Chondrocyte (in vitro differentiated cells): ENCODE measurements at places on chromosomes 3 and 15.

DNA sequence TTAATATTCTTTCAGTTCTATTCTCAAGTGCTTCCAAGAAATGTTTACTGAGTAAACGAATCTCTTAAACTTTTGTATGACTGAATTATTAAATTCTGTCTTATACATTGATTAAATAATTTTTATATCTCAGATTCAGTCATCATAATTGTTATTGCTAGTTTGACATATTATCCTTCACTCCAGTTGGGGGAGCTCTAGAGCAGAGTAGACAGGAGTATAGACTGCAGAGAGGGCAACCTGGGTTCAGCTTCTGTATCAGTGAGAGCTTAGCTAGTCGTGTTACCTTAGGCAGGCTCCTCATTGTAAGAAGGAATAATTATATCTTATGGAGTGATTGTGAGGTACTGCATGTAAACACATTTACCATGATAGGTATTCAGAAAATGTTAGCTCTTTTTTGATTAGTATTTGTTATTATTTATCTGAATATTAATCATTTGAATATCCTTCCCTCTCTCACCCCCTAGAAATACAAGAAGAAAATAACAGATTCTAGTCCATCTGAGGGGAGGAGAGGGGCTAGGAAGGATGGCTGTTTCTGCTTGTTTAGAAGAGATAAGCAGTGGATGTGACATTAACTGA lies 31.0 kb upstream of the ZCWPW2 start:
- no peak for DNase-seq
- no peak overlapping the region for H3K4me3 ChIP-seq
- no peaks in the 10 kb centered on the region for H3K27me3 ChIP-seq
- H3K36me3 ChIP-seq = peaks cover 3% of the 10 kb centered on the region
- H3K27ac ChIP-seq = no peak overlapping the region

- no peak overlapping the region for H3K4me3 ChIP-seq
- DNase-seq = no peak
- H3K4me1 ChIP-seq = peaks cover 79% of the 10 kb centered on the region
- peak overlapping the region; percentile 97 for H3K27ac ChIP-seq
- H3K36me3 ChIP-seq = peaks cover 12% of the 10 kb centered on the region
These were observed 17.4 kb downstream of the CSPG4 start for GRCh38 chr15:75695220-75695619.

- no peaks in the 10 kb centered on the region for H3K27me3 ChIP-seq
- H3K4me3 ChIP-seq = no peak overlapping the region
- H3K4me1 ChIP-seq = peaks cover 11% of the 10 kb centered on the region
These were observed 149.7 kb downstream of the THRB start for GRCh38 chr3:24344784-24345439.

GRCh38 chr15:48221885-48222284 lies 15.8 kb downstream of the SLC12A1 start:
- H3K4me3 ChIP-seq = no peak overlapping the region
- no peak overlapping the region for H3K27ac ChIP-seq
- peaks cover 44% of the 10 kb centered on the region for H3K27me3 ChIP-seq
- no peaks in the 10 kb centered on the region for H3K36me3 ChIP-seq
- DNase-seq = no peak
- H3K4me1 ChIP-seq = no peaks in the 10 kb centered on the region

- no peaks in the 10 kb centered on the region for H3K36me3 ChIP-seq
- H3K4me1 ChIP-seq = peaks cover 9% of the 10 kb centered on the region
- H3K4me3 ChIP-seq = no peak overlapping the region
- peak overlapping the region; percentile 33 for H3K27ac ChIP-seq
- no peak for DNase-seq
These were observed 7.0 kb upstream of the BMF start for GRCh38 chr15:40115670-40116093.

GRCh38 chr3:4270720-4271119 lies 32.4 kb upstream of the SETMAR start:
- no peaks in the 10 kb centered on the region for H3K4me1 ChIP-seq
- H3K4me3 ChIP-seq = no peak overlapping the region
- H3K27me3 ChIP-seq = peaks cover 15% of the 10 kb centered on the region
- H3K36me3 ChIP-seq = peaks cover 1% of the 10 kb centered on the region
- DNase-seq = no peak
- H3K27ac ChIP-seq = no peak overlapping the region
